Inflammatory macrophage treated with lipopolysaccharide for 4 hours (primary cell): ENCODE measurements at places on chromosomes 16 and 17.
A peak's percentile ranks its signal among the peaks of the same experiment; 100 is the strongest.

DNA sequence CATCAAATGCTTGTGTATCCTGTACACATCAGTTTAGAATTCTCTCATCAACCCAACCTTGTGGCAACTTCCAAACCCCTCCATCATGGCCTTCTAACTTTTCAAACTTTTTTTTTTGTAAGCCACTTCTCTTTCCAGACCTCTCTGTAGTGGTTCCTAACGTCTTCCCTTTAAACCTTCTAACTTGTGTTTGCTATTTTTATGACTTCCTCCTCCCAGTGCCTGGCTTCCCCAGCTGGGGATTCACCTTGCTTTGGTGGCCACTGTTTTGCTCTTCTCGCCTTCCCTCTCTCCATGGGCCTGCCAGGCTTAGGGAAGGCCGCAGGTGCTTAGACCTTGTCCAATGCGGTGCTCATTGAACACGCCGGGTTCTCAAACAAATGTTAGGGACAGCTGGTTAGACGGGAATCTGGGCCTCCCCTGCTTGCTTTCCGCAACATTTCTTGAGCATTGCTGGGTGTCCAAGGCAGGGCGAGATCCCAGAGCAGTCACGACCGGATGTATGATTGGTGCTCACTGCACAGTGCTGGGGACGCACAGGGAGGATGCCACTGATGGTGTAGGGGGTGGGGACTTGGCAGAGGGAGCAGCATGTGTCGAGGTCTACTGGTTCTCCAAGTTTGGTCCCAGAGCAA lies 1.1 kb upstream of the XYLT2 start:
- DNase-seq: peak; percentile 33

DNA sequence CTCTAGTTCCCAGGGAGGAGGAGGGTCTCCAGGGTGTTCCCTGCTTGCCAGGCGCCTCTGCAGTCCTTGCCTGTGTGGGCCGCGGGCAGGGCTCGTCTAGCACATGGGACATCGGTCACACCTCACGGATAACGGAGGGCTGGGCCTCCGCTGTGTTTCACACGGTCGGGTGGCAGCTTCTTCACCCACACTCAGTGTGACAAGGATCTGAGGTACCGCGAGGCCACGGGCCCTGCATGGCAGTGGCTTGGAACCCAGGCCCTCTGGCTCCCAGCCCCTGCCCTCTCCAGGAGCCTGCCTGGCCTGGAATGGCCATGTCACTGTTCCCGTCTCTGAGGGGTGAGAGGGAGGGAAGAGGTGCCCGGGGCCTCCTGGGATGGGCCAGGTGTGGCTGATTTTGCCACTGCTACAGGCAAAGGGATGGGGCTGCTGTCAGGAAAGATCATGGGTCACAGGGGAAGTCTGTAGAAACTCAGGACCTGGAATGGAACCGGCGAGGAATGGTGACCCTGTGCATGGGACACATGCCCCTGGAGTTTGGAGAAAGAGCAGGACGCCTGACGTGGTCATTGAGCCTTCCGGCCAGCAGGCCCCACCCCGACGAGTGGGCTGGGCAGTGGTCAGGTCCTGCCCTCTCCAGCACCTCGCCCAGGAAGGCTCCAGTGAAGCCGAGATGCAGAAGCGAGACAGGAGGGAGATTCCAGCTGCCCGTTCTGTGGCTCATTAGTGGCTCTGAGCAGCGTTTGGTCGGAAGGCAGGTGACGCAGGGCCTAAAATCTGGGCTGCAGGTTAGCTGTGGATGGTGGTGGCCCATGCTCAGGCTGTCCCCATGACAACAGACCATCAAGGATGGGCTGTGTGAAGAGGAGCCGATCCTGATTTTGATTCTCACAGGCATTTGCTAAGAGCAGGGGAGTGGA lies 76.5 kb upstream of the GSE1 start:
- DNase-seq: no peak

DNA sequence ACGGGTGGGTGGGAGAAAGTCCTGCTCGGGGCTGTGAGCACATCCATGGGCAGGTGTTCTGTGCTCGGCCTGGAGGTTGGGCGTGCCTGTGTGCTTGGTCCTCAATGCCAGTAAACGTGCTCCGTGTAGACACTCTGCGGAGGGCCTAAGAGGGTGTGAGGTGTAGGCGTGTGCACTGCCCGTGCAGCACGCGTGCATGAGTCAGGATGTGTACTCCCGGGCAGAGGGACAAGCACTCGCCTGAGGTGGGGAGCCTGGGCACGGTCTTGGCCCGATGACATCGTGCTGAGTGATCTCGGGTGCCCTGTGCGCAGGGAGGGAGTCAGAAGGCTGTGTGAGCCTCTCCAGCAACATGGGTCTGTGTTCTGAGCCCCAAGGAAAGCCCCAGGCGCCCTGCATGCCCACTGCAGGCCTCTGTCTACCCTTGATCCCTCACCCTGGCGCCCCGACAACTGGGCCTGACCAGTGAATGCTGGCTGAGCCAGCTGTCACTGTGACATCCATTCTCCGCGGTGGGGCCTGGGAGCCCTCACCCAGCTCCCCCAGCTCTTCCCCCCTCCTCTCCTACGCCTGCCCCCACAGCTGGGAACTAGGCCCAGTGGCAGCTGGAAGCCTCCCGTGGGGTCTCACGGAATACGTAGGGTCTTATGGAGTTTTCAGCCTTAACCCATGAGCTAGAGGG lies 23.5 kb upstream of the NXPH3 start:
- no peak for DNase-seq

DNA sequence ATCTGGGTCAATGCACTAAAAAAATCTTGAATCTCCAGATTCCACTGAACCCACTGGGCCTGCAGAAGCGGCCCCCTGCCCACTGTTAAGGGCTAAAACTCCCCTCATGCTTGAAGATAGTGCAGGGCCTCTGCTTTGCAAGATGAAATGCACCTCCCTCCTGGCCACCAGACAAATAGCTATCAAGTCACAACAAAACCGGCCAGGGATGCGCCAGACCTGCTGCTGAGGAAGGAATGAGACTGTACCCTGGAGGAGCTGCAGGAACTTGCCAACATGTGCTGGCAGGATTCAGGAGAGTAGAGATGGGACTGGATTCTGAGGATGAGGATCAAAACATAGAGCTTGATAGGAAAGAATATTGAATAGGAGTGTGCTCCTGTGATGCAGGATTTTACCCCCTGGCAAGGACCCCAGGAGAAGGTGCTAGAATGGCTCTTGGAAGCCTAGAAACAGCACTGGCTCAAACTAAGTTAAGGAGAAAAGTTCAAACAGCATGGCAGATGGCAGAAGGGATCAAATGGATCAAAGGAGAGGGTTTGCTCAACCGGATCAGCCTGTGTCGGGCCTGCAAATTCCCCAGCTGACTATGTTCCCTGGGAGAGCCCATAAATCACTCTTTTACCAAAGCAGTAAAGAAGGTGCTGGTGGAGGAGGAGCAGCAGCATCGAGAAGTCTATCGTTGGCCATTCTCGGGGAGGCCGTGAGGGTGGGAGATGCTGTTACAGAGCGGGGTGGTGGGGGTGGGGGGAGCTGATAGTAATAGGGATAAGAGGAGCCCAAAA lies 27.2 kb upstream of the XYLT2 start:
- DNase-seq: no peak

DNA sequence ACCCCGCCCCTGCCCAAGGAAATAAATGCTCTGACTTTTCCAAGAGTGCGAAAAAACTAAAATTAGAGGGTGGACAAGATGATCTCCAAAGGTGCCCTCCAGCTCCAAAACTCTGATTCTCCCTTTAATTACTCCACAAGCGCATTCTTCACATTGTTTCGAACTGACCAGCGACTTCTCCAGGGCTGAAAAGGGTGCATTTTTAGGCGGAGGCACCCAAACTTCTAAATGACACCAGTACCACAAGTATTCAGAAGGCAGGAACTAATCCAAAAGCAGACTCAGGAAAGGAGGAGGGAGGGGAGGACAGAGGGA lies 750 bp downstream of the ZFHX3 start:
- no peak for DNase-seq

DNA sequence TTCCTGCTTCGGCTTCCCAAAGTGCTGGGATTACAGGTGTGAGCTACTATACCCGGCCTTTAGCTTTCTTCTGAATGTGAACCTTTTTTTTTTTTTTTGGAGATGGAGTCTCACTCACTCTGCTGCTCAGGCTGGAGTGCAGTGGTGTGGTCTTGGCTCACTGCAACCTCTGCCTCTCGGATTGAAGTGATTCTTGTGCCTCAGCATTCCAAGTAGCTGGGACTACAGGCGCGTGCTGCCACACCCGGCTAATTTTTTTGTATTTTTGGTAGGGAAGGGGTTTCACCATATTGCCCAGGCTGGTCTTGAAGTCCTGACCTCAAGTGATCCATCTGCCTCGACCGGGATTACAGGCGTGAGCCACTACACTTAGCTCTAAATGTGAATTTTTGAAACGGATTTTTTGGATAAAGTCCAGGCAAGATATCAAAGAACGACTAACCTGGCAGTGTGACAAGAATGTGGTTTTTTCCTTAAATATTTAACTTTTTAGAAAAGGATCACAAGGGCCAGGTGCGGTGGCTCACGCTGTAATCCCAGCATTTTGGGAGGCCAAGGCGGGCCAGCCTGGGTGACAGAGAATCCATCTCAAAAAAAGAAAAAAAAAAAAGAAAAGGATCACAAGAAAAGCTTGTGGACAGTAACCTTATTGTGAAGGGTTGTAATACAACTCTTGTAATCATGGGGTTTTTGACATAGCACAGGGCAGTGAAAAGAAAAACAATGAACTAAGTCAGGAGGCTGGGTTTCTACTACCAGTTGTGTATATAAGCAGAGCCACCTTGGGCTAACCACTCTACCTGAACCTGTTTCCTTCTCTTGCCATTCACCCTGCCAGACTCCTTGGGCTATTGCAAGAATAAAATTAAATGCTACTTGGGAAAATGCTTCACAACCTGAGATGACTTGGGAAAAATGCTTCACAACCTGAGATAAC lies 6.2 kb downstream of the BRCA1 start:
- DNase-seq: no peak

GRCh38 chr16:28264656-28265055 lies 27.7 kb upstream of the SBK1 start:
- DNase-seq: peak; percentile 6

DNA sequence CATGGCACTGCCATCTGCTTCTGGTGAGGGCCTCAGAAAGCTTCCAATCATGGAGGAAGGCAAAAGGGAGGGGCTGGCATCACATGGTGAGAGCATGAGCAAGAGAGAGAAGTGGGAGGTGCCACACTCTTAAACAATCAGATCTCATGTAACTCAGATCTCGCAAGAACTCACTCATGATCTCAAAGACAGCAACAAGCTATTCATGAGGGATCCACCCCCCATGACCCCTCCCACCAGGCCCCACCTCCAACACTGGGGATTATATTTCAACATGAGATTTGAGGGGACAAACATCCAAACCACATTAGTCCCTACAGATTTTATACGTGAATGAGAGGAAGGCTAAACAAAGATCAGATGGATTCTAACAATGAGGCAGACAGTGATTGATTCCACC lies 8.9 kb upstream of the TMEM132E start:
- no peak for DNase-seq

DNA sequence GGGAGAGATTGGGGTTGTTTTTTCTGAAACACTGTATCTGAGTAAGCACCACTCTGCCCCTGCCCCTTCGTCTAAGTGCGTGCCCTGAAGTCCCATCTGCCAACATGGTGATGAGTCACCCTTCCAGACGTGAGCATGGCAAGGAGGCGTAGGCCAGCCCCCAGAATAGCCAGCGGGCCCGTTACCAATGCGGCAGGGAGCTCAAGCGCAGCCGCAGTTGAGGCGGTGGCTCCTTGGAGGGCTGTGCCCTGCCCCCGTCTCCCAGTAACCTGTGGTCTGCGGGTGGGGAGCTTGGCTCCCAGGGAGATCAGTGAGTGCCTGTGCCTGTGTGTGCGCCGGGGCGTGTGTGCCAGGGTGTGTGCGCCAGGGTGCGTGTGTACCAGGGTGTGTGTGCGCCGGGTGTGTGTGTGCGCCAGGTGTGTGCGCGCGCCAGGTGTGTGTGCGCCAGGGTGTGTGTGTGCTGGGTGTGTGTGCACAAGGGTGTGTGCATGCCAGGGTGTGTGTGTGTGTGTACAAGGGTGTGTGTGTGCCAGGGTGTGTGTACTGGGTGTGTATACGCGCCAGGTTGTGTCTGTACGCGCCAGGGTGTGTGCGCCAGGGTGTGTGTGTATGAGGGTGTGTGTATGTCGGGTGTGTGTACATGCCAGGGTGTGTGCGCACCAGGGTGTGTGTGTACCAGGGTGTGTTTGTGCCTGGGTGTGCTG lies 98.6 kb upstream of the CHMP6 start:
- DNase-seq: peak; percentile 45

DNA sequence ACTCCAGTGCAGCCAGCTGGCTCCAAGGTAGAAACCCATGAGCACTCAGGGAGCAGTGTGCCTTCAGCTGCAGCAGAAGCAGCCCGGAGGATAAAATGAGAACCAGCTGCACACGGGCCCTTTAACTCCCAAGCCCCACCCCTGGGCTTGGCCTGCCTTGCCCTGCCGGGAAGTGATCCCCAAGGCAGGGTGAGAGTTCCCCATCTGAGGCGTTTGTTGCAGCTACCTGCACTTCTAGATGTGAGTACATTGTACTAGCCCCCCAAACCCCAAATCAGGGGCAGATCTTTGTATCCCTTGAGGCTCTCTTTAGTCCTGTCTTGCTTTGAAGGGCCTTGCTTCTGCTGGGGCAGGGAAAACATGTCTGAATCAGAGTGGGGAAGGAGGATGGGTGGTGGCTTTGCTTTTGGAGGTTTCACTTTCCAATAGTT lies at the start of gene MVP:
Gene MVP (plus strand): TSS at position 192 of the 431 bp plus-strand sequence. CDS start 10,088 bp downstream, outside the sequence.
- DNase-seq: peak; percentile 80

DNA sequence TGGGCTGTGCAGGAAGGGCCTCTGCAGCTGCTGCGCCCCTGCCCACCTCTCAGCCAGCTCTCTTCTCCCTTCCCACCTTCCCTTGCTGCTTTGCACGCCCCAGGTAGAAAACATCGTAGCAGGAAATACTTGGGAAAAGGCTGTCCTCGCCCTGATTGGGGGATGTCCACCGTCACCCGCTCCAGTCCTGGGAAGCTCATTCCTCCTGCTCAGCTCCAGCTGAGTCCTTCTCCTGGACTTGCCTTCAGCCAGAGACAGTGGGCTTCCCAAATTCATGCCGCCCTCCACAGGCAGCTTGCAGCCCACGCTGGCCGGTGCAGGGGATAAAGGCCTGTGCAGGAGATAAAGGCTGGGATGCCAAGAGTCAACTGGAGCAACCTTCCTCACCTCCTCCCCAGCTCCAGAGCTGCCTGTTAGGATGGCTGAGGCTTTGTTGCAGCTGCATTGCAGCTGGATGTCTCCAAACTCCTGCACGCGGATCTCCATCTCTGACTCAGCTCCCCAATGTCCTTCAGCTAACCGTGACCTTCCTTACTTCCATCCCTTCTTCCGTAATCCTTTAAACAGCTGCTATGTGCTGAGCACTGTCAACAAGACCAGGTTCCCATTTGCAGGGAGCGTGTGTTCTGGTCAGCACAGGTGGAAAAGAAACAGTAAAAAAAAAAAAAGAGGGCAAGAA lies 402.0 kb upstream of the TNRC6C start:
- DNase-seq: no peak

- DNase-seq: no peak
Observed at GRCh38 chr16:50571786-50572185, 23.6 kb downstream of the NKD1 start.

GRCh38 chr16:26601335-26601734 lies 465.4 kb upstream of the C16orf82 start:
- DNase-seq: no peak
